Stimulated activated CD4-positive, alpha-beta T cell treated with anti-CD3 and anti-CD28 coated beads, Interleukin-4, amount 100 ng/mL, for 24 hours (primary cell): ENCODE measurements at places on chromosomes 16 and 17.
A peak's percentile ranks its signal among the peaks of the same experiment; 100 is the strongest.

DNA sequence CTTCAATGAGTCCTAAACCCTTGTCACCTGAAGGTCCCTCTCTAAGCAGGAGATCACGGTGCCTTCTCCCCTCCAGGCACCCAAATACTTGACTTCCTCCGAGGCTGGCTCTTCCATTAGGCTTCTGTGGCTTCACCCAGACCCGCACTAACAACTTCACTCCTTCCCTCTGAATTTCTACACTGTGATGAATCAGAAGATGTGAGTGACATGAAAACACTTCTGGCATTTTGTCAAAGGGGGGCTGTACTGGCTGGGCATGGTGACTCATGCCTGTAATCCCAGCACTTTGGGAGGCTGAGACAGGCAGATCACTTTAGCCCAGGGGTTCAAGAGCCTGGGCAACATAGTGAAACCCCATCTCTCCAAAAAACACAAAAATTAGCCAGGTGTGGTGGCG is 72.6 kb upstream of the CNEP1R1 start:
- DNase-seq, result no peak

DNA sequence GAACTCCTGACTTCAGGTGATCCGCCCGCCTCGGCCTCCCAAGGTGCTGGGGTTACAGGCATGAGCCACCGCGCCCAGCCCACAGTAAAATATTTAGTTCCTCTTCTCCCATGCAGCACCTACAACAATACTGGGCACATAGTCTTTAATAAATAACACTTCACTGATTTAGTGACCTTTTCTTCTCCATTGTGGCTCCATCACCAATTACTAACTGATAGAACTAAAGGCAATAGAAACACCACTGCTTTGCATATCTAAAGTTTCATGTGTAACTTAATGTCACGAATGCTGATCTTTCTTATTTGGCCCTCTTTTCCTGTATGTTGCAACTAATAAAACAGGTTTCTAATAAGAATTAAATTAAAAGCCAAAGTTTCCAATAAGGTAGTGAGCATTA is 38.9 kb downstream of the TRIM37 start:
- DNase-seq, result no peak

GRCh38 chr17:76296889-76297288 is 11.2 kb downstream of the QRICH2 start:
- DNase-seq, result no peak

DNA sequence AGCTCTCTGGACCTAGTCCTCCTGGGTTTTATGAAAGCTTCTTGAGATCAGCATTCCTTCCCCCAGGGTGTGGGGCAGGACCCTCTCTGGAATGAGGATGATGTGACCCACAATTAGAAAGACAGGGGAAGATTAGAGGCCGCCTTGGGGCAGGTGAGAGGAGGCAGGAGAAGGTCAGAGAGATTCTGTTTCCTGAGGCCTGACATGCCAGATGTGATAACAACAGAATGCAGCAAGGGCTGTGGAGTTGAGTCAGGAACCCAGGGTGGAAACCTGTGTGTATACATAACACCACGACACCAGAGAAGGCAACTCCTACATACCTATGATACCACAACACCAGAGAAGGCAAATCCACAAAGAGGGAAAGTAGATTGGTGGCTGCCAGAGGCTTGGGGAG is 5.4 kb upstream of the SLC5A10 start:
- no peak for DNase-seq

GRCh38 chr16:82175627-82176026 is 5.6 kb upstream of the MPHOSPH6 start:
- DNase-seq, result no peak

DNA sequence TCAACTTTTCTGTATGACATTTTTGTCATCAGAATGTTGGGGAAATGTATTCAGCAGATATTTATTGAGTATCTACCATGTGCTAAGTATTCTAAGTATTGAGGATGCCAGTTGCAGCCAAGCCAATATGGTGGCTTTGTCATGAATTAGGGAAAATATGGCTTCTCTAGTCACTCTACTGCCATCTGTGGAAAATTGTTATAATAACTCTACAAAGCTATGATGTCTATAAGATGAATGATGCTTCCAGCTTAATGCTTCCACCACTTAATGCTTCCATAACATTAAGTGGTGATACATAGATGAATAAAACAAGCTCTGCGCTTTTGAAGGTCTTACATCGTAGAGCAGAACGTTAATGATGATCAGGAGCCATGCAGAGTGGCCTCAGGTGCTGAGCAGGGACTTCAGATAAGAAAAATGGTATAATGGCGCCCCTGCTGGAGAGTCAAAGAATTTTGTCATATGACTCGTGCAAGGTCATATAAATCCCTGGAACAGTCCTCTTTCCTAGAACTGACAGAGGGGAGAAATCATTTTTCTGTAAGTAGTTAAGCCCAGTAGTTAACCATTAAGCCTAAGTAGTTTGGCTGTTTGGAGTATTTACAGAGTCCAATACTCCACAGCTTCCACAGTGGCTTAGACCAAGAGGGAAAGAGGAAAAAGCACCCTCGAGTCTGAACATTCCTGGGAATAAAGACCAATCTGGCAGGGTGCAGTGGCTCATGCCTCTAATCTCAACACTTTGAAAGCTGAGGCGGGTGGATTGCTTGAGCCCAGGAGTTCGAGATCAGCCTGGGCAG is 2.7 kb upstream of the TMIGD1 start:
- DNase-seq, result peak; percentile 72

GRCh38 chr17:1231456-1231855 is 38.8 kb upstream of the BHLHA9 start:
- DNase-seq, result no peak

DNA sequence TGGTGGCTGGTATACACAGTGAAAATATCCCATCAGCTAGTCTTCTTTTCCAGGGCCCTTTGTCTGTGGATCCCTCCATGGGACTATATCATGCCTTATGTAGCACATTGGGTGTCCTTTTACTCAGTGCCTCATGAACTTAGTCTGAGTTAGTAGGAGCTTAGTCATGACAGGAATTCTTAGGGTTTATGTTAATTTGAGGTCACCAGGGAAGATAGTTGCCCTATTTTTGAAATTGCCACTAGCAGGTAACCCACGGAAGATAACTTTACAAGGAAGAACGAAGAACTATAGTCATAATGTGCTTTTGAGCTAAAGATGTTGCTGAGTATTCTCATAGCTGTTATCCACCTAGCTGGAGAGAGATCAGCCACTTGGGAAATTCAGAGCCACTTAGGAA is 14.8 kb upstream of the PLK1 start:
- no peak for DNase-seq

DNA sequence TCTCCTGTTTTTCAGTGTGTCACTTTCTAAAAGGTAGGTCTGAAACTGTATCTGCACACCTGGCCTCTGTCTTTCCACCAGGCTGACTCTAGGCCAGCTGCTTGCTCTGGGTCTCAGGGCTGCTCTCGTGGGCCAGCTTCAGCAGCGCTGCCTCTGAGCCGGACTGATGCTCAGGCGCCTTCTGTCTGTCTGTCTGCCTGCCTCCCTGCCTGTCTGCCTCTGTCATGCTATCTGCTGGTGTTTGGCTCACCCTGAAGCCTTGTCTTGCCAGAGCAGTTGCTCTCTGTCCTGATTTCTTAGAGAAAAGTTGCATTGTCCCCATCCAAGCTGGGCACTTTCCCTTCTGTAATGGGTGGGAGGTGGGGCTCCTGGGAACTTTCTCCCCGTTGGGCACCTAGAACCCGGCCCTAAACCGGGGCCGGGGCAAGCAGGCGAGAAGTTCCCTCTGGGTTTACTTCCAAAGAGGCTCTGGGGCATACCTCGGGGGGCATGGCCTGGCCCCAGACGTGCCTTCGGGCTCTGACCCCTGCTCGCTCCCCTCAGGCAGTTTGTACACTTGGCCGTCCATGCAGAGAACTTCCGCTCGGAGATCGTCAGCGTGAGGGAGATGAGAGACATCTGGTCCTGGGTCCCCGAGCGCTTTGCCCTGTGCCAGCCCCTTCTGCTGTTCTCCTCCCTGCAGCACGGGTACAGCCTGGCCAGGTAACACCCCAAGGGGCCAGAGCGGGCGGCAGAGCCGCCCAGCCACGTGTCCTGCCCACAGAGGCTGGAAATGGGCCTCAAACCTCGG is 15.9 kb upstream of the ATP6V0C start:
- DNase-seq, result no peak

GRCh38 chr17:75553295-75554110 is 28.0 kb downstream of the LLGL2 start:
- DNase-seq, result no peak

- no peak for DNase-seq
Measured at GRCh38 chr16:70688246-70688742, 2.4 kb upstream of the MTSS2 start.

GRCh38 chr16:56948234-56948633 is 13.5 kb upstream of the CETP start:
- DNase-seq, result no peak

DNA sequence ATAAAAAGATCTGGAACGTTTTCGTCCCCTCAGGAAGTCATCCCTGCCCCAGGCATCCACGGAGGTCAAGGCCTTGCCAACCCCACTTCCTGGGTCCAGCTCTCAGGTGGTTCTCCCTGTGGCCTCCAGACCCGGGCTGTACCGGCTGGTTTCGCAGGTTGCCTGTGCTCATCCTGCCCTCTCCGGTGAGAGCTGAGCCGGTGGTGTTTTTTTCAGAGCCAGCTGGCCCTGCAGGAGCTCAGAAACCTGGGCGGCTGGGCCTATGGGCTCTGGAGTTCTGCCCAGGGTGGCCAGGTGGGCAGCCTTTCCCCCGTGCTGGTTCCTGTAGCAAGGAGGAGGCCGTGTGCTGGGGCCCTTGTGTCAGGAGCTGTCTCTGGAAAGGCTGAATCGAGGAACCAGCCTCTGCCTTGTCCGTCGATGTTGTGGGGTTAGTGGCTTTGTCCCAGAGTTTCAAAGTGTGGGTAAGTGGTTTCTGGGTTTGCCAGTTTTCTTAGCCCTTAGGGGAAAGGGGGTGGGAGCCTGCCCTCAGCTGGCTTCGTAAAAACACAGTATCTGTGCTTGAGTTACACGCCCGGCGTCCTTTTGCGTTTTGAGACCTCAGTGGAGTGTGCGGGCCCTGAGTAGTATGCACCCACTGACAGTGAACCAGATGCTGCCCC is 23.6 kb downstream of the C16orf90 start:
- DNase-seq, result no peak

GRCh38 chr17:11122908-11123307 is 118.1 kb upstream of the SHISA6 start:
- DNase-seq, result no peak

- no peak for DNase-seq
Measured at GRCh38 chr16:16163571-16163970, 59.7 kb downstream of the ABCC6 start.

GRCh38 chr16:473046-474043 is 47.9 kb downstream of the RAB11FIP3 start:
- no peak for DNase-seq

GRCh38 chr17:83036666-83037065 is 42.7 kb upstream of the METRNL start:
- DNase-seq, result no peak

- DNase-seq, result no peak
Measured at GRCh38 chr17:55340686-55341085, 75.9 kb downstream of the HLF start.

- no peak for DNase-seq
Measured at GRCh38 chr16:35146031-35146710, 1686.8 kb downstream of the TP53TG3F start.

- DNase-seq, result no peak
Measured at GRCh38 chr17:68195667-68196393, 52.0 kb upstream of the AMZ2 start.

DNA sequence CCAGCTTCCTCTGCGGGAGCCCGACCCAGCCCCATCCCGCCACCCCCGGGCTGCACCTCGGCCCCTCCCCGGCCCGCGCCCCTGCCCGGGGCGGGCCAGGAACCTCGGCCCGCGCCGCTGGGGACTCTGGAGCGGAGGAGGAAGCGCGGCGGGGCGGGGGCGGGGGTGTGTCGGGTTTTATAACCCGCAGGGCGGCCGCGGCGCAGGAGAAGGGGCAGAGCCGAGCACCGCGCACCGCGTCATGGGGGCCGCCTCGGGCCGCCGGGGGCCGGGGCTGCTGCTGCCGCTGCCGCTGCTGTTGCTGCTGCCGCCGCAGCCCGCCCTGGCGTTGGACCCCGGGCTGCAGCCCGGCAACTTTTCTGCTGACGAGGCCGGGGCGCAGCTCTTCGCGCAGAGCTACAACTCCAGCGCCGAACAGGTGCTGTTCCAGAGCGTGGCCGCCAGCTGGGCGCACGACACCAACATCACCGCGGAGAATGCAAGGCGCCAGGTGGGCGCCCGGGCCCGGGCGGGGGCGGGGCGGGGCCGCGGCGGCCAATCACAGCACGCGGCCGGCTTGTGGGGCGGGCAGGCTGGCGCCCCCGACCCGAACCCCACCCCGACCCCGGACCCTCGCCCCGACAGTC is at the start of gene ACE:
Gene ACE (plus strand): TSS at position 208 of the 626 bp plus-strand sequence. CDS start 34 bp downstream, at position 242.
- peak; percentile 42 for DNase-seq

GRCh38 chr17:48254896-48255295 is 147.3 kb downstream of the SNX11 start:
- DNase-seq, result no peak

GRCh38 chr17:61398721-61399130 is 917 bp upstream of the TBX2 start:
- DNase-seq, result no peak

GRCh38 chr17:13055131-13055530 is 37.3 kb upstream of the ELAC2 start:
- no peak for DNase-seq

GRCh38 chr17:78963378-78963777 is 16.3 kb downstream of the LGALS3BP start:
- DNase-seq, result no peak

- peak; percentile 67 for DNase-seq
Measured at GRCh38 chr17:28384281-28385036, 13.0 kb downstream of the SARM1 start.

DNA sequence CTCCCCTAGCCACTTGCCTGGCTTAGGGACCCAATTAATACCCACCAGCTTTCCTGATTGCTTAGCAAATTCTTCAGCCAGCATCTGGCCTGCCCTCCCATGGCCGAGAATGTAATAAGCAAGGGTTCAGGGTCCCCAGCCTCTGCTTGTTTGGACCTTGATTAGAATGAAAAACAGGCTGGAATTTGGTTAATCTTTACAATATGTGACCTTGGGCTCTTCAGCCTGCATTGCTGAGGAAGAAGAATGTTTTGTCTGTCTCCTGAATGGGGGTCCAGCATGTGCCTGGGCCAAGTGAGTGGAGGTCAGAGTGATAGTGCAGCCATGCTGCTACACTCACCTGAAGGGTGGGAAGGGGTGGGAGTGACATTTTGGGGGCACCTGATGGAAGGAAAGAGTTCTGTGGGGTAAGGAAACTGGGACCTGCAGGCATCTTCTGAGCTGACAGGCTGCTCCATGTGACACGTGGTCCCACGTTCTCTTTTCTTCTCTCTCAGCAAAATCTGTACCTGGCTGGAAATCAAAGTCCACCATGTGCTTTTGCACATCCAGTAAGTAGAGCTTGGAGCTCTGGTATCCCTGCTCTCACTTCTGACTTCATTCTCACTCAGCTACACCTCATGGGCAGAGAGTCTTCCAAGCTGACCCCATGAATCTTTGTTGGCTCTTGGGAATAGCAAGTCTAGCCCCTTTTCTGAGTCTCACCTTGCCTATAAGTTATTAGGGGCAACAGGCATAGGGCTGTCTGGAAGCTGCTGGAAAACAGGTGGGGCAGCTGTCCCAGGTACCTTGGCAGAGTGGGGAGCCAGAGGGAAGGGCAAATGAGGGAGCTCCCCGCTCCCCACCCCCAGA is 5.3 kb downstream of the TMEM106A start:
- DNase-seq, result no peak
